MCF 10A (cell line): ENCODE measurements at places on chromosomes 7 and 10.

DNA sequence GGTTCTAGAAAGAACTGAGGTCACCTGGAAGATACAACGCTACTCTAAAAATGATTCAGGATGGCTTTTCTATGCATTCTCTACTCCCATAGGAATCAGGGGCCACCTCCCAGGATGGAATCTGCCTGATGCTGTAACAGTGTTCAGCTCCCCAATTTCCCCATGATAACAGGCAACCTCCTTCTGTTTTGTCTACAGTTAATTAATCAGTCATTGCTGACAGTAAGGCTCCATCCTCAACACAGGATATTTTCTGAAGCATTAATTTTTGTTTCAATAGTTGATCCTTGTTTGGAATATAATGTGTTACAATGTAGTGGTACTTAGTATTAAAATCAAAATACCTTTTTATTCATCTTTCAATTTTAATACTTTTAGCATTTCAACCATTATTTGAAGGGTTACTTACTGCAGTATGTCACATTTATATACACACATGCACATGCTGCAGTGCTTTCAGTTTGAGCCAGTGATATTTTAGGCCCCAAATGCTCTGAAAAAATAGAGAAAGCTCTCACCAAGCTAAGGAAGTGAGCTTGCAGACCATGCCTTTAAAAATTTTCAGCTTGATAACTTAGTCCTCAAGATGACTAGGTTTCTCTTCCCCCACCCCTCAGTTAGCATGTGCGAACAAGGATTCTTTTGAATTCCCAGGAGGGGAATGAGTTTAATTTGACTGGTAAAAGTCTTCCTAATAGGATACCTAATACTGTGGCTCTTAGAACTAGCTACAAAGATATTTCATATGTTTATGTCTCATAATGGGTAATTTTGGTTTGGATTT lies 592 bp upstream of the PIK3CG start:
- DNase-seq, result no peak

GRCh38 chr7:158924956-158925355 lies 68.6 kb downstream of the DYNC2I1 start:
- DNase-seq, result no peak

- no peak for DNase-seq
Measured at GRCh38 chr7:130409712-130410072, 29.4 kb downstream of the CPA1 start.

DNA sequence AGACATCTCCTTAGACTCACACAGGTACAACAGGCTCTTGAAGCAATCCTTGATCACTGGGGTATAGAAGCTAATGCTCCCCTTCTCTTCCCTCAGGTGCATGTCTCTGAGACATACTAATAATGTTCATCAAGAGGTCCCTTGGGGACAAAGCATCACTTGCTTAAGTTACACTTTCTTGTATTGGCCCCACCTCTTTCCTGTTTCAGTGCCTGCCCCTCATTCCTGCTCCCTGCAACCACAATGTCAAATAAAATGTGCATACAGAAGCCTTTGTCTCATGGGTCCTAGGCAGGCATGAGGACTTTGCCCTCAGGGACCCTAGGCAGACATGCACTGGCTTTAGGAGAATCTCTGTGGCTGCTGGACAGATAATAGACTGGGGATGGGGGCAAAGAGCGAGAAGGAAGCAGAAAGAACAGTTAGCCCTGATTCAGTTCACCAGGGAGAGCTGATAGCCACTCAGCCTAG lies 175.0 kb upstream of the NPY start:
- no peak for DNase-seq

GRCh38 chr7:132255898-132256297 lies 320.4 kb downstream of the PLXNA4 start:
- peak; percentile 59 for DNase-seq

GRCh38 chr7:28078036-28078901 lies 102.3 kb downstream of the JAZF1 start:
- DNase-seq, result peak; percentile 55

DNA sequence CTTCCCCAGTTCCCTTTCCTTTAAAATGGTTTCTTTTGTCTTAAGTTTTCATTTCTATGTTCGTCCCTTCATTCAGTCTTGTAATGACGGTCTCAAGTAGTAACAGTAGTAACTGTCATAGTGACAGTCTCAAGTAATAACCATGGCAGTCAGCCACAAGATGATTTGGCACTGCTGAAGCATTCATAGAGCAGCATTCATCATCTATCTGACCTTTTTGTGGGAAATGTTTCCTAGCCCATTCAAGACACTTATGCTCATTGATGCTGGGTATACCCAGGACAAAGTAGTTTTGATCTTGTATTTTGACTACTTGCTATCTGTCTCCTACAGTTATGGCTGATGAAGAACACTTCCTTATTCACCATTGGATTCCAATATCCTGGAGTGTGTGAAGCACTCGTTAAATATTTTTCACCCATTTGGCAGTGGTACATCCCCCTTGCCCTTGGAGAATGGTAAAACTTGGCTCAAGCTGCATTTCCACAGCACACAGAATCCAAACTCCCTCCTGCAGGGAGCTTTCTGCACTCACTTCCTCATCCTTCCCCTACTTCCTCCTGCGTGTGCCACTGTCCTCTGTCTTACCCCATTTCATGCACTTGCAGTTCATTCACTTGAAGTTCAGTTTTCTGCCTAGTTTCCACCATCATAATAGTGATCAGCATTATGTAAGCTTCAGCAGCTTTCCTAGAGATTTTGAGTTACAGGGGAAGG lies 19.0 kb downstream of the GIMAP4 start:
- no peak for DNase-seq

GRCh38 chr10:38157270-38157685 lies 63.1 kb downstream of the ZNF37A start:
- DNase-seq, result no peak

GRCh38 chr10:29804025-29804852 lies 169.5 kb upstream of the SVIL start:
- peak; percentile 98 for DNase-seq

- DNase-seq, result no peak
Measured at GRCh38 chr7:139181404-139181803, 49.6 kb upstream of the UBN2 start.

DNA sequence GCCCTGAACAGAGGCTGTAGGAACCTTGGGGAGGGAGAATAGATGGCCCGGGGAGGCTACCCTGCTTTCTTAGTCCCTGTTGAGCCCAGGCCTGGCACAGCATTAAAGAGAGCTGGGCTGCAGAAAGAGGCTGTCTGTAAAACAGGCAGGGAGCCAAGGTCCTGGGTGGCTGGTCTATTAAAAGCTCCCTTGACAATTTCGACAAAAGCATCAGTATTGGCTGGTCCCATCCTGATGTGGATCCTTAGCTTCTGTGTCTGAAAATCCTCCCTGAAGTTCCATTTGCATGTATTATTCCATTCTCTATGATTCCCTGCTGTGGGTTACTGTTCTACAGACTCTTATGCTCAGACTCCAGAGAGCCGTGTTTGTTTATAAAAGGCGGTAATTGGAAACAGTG lies 158.5 kb downstream of the GALNT17 start:
- no peak for DNase-seq

- DNase-seq, result no peak
Measured at GRCh38 chr7:131250331-131250730, 77.3 kb upstream of the MKLN1 start.

DNA sequence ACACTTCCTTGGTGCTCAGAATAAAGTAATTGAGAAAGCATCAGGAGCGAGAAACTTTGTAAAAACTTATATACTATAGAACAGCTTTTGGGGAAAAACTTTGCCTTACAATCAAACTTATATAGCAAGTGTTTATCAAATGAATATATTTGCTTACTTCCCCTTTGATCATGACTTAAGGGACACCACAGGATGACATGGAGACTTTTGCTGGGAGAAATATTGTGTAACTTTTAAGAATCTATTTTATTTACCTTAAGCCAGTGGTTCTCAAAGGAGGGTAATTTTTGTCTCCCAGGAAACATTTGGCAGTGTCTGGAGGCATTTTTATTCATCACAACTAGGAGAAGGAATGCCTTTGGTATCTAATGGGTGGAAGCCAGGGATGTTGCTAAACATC lies 173.8 kb upstream of the HABP2 start:
- no peak for DNase-seq

DNA sequence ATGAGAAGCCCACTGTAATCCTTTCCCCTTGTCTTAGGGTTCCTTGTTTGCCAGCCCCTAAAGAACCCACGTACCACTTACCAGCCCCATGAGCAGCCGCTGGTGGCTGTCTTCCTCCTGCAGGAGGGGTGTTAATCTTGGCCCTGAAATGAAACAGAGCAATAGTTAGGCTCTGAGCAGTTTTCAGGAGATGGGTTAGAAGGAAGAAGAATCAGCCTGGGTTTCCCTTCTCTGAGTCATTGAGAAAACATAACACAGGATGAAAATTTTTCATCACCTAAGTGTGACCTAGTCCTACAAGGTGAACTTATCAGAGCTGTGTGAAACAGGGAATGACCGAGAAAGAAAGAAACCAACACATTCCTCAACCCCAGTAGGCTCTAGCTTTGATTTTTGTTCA lies 90.0 kb downstream of the GSAP start:
- peak; percentile 44 for DNase-seq

DNA sequence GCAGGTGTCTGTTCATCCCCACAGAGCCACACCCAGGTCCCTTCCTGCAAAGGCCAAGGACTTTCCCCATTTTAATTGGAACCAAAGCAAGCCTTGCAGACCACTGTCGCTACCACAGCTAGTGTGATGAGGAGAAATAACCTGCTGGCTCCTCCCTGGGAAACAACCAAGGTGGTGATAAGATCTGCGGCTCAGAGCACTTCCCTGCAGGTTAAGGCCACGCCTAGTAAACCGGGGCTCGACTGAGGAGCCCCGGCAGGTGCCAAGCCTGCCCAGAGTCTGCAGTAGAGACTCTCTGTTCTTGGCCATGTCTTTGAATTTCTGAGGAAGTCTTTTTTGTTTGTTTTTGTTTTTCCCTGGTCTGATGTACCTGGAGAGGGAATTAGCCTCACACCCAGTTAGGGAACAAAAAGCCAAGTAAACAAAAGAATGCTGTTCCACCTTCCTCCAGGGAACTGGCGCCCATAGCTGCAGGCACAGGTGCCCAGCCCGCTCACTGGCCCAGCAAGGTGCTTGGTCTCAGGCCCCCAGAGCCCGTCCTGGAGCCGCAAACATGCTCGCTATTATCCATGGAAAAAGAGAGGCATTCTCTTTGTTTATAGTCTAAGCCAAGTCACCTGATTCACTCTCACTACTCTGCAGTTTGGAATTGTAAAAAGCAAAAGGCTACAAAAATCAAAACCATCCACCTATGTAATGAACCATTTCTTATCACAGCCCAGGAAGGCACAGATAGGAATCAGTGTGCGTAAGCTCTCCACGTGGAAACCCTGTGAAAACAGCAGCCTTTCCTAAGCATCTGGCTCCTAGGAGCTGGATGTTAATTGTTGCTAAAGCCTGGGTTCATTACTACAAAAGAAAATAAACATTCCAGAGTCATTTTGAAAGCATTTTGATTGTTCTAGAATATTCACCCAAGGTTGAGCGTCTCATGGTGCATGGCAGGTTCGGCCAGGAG lies 2.7 kb downstream of the GPR146 start:
- no peak for DNase-seq

DNA sequence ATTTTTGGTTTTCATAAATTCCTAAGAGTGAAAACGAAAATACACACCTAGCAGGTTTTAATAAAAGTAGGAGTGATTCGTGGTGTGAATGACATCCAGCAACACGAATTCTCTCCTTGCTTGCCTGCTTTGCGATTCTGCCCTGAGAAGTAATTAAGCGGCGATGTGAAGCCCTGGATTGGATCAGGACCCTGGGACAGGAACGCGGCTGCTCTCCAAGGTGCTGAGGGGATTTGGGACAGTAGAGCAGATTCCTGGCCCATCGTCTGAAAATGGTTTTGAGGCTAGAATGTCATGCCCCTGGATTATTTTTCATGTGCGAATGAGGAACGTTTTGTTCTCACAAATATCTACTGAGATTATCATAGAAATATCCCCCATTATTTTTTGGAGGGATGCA lies 7.8 kb downstream of the NPS start:
- peak; percentile 54 for DNase-seq

DNA sequence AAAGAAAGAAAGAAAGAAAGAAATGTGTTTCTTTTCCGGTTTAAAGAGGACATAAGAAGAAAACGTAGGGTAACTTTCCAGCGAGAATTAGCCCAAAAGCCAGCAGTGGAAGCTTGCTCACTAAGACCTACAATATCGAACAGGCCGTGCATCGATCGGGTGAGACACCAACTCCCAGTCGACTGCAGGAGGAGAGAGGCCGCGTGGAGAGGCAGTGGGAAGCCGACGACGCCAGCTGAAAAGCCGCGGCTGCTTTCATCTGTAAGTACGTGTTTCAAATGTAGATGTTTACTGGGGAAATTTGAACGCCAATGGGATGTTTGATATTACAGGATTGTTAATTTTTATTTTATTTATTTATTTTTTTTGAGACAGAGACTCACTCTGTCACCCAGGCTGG lies 28.6 kb upstream of the GIMAP8 start:
- DNase-seq, result no peak

DNA sequence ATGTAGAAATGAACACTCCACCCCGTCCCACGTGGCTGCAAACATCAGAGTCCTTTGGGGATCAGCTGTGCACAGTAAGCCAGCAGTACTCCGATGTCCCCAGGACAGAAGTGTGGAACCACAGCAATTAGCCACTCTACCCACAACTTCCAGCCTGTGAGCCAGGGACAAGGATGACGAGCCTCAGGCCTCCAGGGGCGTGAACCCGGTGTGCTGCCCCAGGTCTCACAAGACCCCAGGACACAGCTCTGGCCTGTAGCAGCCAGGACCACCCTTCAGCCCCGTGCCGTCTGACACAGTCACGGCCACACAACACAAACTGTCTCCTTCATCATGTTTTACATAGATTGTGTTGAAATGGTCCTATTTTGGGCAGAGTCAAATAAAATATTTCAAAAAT lies 113.0 kb upstream of the DIP2C start:
- DNase-seq, result no peak

DNA sequence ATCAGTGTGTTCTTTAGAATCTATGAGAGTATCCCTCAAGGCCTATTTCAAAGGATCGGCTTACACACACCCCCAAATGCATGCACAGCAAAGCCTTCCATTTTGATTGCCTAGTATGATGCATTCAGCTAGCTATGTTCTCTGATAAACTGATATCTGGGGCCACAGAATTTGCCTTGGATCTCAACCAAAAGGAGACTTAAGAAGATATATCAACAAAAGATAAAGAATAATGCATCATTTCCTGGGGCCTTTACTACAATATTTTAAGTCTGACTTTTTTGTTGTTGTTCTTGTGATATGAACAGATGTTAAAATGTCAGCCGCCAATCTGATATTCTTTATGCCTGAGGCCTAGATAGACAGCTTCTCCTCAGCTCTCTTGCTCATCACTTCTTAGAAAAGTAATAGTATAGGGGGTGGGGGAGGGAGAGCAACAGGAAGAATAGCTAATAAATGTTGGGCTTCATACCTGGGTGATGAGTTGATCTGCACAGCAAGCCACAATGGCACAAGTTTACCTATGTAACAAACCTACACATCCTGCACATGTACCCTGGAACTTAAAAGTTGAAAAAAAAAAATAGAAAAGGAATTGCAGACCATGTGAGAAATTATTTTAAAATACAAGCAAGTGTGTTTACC lies 792.9 kb upstream of the GHITM start:
- DNase-seq, result no peak
